ENCODE measurements at places on chromosomes 4 and X.

DNA sequence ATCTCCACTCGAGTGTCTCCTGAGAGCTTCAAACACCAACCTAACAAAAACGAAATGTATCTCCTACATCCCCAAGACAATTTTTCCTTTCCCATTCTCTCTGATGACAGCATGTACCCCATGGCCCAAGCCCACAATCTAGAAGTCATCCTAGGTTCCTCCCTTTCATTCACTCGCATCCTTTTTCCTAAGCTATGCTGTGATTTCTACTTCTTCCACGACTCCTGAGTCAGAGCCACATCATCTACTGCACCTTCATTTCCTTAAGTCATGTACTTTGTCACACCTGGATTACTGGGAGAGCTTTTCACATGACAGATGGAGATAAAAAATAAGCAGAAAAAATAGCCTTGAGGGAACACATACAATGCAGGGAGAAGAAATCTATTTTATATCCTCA, 20.1 kb downstream of the C4orf36 start:
- no peak for DNase-seq

DNA sequence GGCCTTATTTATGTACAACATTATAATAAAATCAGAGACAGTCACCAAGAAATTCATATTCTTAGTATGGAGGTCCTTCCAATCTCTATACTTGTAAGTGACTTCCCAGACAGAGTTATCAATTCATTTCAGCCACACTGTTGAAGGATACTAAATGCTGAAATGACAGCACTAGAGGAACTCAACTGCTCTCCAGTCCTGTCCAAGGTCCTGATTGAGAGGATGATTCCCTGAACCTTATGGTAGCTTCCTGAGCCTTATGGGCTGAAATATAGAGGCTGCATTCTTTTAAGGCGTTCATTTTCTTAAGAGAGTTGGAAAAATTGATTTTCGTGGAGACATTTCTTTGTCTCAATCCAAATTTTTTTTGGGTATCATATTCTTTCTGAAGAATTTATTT, 205.9 kb downstream of the TLL1 start:
- no peak for DNase-seq

- DNase-seq = no peak
Observed at GRCh38 chr4:12041828-12042227, 613.1 kb upstream of the HS3ST1 start.

GRCh38 chr4:167359711-167360110, 125.4 kb upstream of the SPOCK3 start:
- no peak for DNase-seq

- DNase-seq = no peak
Observed at GRCh38 chrX:39629001-39629400, 468.8 kb downstream of the BCOR start.

DNA sequence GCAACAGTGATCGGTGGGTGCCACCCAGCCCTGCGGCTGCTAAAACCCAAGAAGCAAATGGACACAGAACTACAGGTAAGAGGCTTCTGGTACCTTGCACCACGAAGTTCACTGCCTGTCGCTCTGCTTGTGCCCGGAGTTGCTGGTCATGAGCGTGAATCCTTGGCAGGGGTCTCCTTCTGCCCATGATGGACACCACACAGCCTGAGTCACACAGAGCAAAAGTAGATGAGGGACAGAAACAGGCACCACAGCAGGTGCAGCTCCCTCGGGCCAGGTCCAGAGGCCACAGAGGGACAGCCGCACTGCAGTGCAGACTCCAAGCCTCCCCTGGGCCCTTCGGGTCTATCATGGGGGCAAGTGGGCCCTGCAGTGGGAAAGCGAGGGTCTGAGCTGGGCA, 22.4 kb downstream of the NAT8L start:
- DNase-seq = no peak

- no peak for DNase-seq
Observed at GRCh38 chr4:47831026-47831679, 6.7 kb downstream of the CORIN start.

- no peak for DNase-seq
Observed at GRCh38 chr4:153220682-153221395, 16.6 kb downstream of the TRIM2 start.

- DNase-seq = no peak
Observed at GRCh38 chr4:85556283-85556682, 81.3 kb downstream of the ARHGAP24 start.

GRCh38 chr4:104983615-104984179, 163.0 kb upstream of the TET2 start:
- no peak for DNase-seq

DNA sequence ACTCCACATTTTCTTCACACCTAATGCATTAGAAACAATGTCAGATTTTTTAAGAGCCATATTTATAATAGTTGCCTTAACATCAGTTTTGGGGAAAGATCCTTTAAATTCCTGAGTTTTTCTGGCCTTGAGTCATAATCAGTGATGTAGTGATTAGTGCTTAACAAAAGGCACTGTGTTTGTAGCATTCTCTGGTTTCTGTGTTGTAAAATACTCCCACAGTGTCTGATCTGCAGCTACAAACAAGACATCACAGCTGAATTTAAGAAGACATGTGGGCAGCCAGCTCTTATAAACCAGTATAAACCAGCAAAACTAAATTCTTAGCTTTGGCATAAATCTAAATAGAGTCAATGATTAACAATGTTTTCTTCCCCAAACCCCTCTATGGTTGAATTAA, 233.8 kb downstream of the FSTL5 start:
- no peak for DNase-seq

GRCh38 chrX:84441143-84441542, 61.1 kb downstream of the HDX start:
- DNase-seq = no peak

DNA sequence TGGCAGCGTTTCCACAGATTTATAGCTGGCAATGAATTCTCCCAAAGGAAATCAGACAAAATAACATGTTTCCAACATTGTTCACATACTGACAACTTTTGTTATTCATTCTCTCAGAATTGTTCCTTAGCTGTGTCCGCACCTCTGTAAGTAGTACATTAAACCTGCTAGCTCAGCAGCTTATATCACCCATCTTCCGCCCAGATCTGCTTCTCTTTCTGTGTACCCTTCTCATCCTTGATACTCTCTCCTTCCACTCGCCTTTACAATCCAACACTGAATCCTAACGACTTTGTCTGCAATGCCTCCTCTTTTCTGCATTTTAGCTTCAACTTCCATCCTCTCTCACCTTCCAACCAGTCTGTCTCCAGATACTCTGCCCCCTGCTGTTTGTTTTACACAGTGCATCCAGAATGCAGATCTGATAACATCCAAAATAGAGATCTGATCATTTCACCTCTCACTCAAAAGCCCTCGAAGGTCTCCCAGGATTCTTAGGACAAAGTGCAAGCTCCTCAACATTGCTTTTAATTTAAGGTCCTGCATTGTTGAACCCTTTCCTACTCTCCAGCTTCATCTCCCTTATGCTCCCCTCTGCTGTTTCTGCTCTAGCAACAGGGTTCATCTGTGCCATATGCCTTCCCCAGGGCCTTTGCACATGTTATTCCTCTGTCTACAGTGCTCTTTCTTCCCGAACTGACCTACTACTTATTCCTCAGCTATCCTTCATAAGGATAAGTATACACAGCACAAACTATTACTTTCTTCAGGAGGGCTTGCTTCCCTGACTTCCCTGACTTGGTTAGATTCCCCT, 67.3 kb upstream of the VBP1 start:
- no peak for DNase-seq

DNA sequence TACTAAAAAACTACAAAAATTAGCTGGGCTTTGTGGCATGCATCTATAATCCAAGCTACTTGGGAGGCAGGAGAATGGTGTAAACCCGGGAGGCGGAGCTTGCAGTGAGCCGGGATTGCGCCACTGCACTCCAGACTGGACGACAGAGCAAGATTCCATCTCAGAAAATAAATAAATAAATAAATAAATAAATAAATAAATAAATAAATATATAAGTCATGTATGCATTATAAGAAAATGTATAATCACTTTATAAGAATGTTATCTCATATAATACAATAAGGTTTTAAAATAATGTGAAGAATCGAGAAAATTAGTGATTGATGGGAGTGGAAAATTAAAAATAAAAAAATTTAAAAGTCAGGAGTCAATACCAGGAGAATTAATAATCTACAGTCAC, 127.5 kb downstream of the GALNTL6 start:
- DNase-seq = no peak

GRCh38 chrX:65480960-65481359, 53.6 kb downstream of the LAS1L start:
- DNase-seq = no peak

- no peak for DNase-seq
Observed at GRCh38 chrX:45888518-45888917, 656.7 kb downstream of the ZNF674 start.

DNA sequence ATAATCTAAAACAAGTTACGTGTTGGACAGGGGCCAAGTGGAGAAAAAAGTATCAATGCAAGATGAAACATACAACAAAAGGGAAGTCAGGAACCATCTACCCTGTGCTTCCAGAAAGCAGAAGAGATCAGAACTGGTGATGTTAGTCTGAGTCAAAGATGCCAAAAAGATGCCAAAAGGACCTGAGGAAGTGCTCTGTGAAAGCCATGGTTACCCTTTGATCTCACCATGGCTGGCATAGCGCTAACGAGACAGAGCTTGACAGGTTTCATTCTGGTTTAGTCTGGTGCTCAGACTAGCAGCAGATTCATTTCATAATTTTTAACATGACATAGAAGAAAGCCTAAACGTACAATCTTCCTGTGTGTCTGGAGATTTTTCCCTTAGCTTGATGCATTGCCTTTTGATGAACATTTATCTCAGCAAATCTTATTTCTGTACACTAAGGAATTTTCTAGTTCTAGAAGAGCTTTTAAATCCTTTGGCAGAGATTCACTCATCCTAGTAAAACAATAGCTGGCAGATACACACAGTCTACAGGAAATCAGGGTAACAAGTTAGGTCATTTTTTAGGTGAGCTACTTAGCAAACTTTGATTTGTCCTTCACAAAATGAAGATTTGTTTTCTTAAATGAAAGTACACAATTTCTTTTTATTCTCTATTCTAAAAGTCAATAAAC, 87.7 kb downstream of the COL25A1 start:
- DNase-seq = no peak

- DNase-seq = no peak
Observed at GRCh38 chr4:34676400-34676799, 1567.9 kb downstream of the ARAP2 start.

GRCh38 chr4:151276787-151277562, at the start of gene PRSS48:
Gene PRSS48 (plus strand): TSS chr4:151277161. CDS start chr4:151277173, 12 bp downstream.
- DNase-seq = peak; percentile 34

- DNase-seq = no peak
Observed at GRCh38 chr4:36224972-36225903, 19.1 kb downstream of the ARAP2 start.

- no peak for DNase-seq
Observed at GRCh38 chrX:107504006-107504405, 54.6 kb downstream of the FRMPD3 start.

DNA sequence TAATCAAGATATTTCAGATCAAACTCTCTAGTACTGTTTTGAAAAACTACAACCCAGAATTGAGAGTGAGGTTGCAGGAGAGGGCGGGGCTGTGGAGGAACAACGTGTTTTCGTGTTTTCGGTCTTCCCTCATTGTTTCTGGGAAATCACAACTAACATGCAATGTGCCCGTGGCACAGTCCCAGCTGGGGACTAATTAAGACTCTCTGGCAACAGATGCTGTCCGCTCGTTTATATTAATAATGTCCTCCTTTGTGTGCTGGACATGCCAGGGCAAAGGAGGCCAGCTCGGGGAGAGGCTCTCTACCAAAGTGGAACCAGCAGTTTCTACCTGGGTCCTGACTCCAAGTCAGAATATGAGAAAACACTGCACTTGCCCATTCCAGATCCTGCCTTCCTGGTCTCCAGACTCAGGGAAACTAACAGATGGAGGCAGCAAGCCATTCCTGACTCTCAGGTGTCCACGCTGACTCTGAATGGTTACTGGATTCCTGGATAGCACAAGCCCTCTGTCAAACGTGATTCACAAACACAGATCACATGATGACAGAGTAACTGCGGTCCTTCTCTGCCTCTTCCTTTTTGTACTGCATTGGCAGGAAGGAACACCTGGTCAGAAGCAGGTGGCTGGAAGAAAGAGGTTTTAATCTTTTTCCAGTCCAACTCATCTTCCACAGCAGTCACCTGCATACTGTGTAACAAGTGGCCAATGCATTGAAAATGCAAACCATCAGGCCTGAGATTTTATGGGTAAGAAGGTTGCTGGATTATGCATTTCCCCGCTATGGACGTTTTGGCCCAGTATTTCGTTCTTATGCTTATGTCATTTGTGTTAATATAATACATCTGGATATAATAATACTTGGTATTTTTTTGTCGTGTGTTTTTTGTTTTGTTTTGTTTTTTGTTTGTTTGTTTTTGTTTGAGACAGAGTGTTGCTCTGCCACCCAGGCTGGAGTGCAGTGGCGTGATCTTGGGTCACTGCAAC, 65.0 kb downstream of the COQ2 start:
- DNase-seq = peak; percentile 39

- DNase-seq = no peak
Observed at GRCh38 chrX:99394456-99394855, 1015.6 kb downstream of the PCDH19 start.

DNA sequence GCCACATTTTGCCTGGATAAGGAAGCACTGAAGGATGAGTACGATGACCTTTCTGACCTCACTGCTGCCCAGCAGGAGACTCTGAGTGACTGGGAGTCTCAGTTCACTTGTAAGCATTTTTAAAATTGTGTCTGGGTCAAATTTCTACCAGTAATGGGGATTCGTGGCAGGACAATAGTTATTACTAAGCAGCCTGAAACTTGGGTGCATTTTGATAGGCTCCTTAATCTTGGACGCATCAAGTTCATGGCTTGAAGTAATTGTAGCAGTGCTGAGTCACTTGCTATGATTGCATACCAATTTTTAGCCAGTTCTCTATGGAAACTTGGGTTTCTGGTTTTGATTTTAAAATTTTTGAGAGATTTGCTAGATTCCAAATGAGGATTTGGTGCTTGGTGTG, 4.3 kb downstream of the PGRMC1 start:
- no peak for DNase-seq

DNA sequence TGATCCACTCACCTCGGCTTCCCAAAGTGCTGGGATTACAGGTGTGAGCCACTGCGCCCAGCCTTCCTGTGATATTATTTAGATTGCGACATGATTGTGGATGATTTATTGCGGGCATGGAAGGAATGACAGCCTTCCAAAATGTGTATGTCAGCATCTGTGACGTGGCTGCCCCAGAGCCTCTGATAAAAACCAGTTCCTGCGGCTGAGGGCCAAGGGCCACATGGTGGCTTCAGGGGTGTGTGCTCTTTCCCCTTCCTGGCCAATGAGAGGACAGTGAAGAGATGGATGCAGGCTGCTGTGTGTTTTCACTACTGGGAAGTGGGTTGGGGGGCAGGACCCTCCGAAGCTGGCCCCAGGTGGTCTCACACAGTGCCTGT, 57.4 kb upstream of the HGFAC start:
- peak; percentile 67 for DNase-seq

- DNase-seq = no peak
Observed at GRCh38 chr4:113222471-113222870, 173.0 kb downstream of the ANK2 start.

GRCh38 chr4:39304651-39305050, 61.5 kb downstream of the RFC1 start:
- DNase-seq = no peak

GRCh38 chrX:10902001-10902400, 209.1 kb upstream of the HCCS start:
- peak; percentile 5 for DNase-seq
